Type B pancreatic cell (in vitro differentiated cells): ENCODE measurements at places on chromosomes 4 and X.
A peak's percentile ranks its signal among the peaks of the same experiment; 100 is the strongest.

GRCh38 chr4:113170805-113171468 is 121.5 kb downstream of the ANK2 start:
- no peak for DNase-seq
- no peaks in the 10 kb centered on the region for H3K27me3 ChIP-seq
- H3K27ac ChIP-seq = no peak overlapping the region
- peaks cover 23% of the 10 kb centered on the region for H3K4me1 ChIP-seq
- no peaks in the 10 kb centered on the region for H3K36me3 ChIP-seq

DNA sequence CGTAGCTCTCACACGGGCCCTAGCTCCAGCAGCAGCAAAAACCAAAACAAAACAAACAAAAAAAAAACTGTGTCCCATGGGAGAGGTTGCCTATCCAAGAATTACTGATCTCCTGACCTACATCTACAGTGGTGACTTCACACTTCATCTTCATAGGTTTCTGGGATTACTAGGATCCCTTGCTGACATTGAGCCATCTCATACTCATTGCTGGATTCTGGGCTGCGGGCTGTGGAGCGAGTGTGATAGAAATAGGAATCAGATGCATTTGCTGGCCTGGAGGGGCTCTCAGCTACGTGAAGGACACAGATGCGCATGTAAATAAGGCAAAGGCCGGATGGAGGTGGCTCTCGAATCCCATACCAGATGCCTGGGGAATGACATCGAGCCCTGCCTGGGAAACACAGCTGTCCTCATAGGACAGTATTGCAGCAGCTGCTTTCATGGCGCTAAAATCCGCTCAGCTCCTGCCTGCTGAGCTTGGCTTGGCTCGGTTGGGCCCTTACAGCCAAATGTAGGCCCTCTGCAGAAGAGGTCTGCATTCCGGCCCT is 41.7 kb downstream of the CNGA2 start:
- no peaks in the 10 kb centered on the region for H3K36me3 ChIP-seq
- no peak overlapping the region for H3K4me3 ChIP-seq
- H3K27me3 ChIP-seq = no peaks in the 10 kb centered on the region
- no peak overlapping the region for H3K27ac ChIP-seq

GRCh38 chr4:66000510-66001117 is 330.3 kb upstream of the EPHA5 start:
- H3K4me1 ChIP-seq = peaks cover 15% of the 10 kb centered on the region
- H3K36me3 ChIP-seq = peaks cover 4% of the 10 kb centered on the region
- H3K27ac ChIP-seq = no peak overlapping the region
- DNase-seq = no peak
- H3K27me3 ChIP-seq = no peaks in the 10 kb centered on the region
- H3K4me3 ChIP-seq = peak overlapping the region; percentile 40

GRCh38 chr4:77800483-77801259 is 18.5 kb downstream of the CNOT6L start:
- peaks cover 5% of the 10 kb centered on the region for H3K36me3 ChIP-seq
- no peak overlapping the region for H3K4me3 ChIP-seq
- no peak overlapping the region for H3K27ac ChIP-seq
- H3K4me1 ChIP-seq = peaks cover 18% of the 10 kb centered on the region
- H3K27me3 ChIP-seq = no peaks in the 10 kb centered on the region

- no peak overlapping the region for H3K4me3 ChIP-seq
- peaks cover 25% of the 10 kb centered on the region for H3K36me3 ChIP-seq
- no peaks in the 10 kb centered on the region for H3K27me3 ChIP-seq
These were observed 157.4 kb downstream of the STIM2 start for GRCh38 chr4:27018076-27018475.

DNA sequence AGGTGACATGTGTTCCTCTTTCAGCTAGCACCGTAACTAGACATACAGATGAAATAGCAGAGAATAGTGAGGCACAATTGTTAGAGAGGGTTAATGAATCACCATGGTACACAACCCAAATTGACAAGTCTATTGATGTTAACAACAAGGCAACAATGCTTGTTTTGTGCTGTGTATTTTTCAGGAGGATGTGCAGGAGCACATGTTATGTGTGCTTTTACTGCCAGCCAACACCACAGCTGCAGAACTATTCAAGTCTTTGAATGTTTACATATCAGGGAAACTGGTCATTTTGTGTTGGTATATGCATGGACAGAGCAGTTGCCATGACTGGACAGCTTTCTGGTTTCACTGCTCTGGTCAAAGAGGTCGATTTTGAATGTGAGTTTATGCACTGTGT is 32.8 kb downstream of the STBD1 start:
- H3K4me3 ChIP-seq = no peak overlapping the region
- no peaks in the 10 kb centered on the region for H3K36me3 ChIP-seq
- no peak for DNase-seq
- H3K27me3 ChIP-seq = peaks cover 7% of the 10 kb centered on the region
- H3K4me1 ChIP-seq = peaks cover 3% of the 10 kb centered on the region

DNA sequence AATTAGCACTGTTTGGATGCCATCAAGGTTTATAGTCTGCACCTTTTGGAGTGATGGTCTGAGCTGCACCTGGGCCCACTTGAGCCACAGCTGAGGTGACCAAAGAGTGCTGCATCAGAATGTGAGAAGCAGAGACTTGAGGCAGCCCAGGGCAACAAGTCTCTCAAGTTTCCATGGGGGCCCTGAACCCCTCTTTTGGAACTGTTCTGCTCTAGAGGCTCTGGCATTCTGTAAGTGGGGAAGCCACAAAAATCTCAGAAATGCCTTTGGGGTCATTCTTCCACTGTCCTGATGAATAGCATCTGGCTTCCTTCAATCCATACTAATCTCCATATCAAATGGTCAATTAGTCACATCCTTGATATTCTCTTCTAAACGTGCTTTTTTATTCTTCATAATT is 298.4 kb upstream of the MAOA start:
- no peak overlapping the region for H3K4me3 ChIP-seq
- H3K4me1 ChIP-seq = no peaks in the 10 kb centered on the region
- no peak overlapping the region for H3K27ac ChIP-seq
- no peak for DNase-seq
